ENCODE measurements at places on chromosomes 11 and 22.
A peak's percentile ranks its signal among the peaks of the same experiment; 100 is the strongest.

DNA sequence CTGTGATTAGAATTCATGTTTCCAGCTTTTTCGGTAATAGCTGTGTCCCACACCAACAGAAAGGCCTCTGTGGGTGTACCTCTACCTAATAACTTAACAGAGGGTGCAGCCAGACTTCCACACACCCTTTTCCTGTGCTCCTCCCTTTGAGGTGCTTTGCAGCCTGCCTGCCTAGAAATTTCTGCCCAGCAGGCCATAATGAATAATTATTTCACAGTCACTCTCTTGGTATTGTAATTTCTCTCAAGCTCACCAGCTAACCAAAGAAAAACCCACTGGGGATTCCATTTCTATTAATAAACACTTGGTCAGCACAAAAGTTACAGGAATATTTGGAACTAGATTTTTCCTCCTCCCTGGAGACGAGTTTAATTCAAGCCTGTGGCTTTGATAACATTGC, 13.3 kb downstream of the WT1 start:
- DNase-seq, result peak; percentile 6

DNA sequence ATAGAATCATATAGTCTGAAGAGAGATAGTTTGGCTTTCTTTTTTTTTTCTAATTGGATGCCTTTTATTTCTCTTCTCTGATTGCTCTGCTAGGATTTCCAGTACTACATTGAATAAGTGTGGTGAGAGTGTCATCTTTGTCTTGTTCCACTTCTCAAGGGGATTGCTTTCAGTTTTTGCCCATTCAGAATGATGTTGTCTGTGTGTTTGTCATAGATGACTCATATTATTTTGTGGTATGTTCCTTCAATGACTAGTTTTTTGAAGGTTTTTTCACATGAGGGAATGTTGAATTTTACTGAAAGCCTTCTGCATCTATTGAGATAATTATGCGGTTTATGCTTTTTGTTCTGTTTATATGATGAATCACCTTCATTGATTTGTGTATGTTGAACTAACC, 10.4 kb upstream of the OR4P4 start:
- DNase-seq, result no peak

DNA sequence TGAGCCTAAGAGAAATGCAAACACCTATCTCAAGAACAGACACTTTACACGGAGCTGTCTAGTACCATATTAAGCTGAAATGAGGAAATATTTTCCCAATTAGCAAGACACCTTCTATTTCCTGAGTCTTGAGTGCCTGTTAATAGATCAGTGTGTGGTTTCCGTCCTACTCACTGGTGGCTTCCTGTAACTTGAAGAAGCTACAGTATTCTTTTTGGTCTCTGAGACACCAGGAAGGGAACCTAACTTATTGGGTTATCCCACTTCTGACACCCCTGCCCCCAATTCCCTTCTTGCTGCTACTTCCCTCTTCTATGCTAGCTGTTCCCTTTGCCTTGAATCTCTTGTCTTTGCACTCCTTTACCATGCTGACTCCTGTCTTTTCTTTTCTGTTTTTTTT, 92.7 kb downstream of the FDX1 start:
- DNase-seq, result no peak

GRCh38 chr11:1863352-1864216, 10.7 kb downstream of the LSP1 start:
- peak; percentile 94 for DNase-seq

DNA sequence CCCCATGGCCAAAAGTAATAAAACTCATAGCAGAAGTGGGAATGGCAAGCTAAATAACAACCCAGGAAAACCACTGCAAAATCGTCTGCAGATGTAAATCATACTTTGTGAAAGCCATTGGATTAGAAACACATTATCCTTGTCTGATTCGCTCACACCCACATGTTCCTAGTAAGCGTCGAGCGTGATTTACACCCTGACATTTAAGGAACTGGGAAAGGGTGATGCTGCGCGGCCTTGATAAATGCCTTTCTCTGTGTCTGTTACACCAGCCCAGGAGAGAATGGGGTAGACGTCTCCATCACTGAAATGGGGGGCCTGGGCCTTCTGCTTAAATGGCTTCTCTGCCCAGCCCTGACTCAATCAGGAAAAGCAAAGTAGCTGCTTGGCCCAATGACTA, 162.7 kb downstream of the NTM start:
- no peak for DNase-seq

- no peak for DNase-seq
Measured at GRCh38 chr11:73197348-73197747, 20.7 kb upstream of the P2RY2 start.

- no peak for DNase-seq
Measured at GRCh38 chr11:61732705-61733104, 19.7 kb upstream of the MYRF start.

DNA sequence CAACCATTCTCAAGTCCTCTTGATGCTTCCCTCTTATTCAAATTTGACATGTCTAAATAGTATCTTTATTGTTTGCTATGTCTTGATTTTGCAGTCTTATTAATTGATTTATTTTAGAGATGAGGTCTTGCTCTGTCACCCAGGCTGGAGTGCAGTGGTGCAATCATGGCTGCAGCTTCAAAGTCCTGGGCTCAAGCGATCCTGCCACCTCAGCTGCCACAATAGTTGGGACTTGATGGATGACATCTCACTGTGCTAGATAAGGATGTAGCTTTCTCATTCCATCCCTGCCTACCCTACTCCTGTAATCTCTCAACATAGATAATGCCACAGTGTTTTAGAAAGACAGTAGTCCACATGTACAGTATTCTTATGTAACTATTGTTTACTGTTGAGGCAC, 7.5 kb upstream of the SPTY2D1 start:
- DNase-seq, result no peak

DNA sequence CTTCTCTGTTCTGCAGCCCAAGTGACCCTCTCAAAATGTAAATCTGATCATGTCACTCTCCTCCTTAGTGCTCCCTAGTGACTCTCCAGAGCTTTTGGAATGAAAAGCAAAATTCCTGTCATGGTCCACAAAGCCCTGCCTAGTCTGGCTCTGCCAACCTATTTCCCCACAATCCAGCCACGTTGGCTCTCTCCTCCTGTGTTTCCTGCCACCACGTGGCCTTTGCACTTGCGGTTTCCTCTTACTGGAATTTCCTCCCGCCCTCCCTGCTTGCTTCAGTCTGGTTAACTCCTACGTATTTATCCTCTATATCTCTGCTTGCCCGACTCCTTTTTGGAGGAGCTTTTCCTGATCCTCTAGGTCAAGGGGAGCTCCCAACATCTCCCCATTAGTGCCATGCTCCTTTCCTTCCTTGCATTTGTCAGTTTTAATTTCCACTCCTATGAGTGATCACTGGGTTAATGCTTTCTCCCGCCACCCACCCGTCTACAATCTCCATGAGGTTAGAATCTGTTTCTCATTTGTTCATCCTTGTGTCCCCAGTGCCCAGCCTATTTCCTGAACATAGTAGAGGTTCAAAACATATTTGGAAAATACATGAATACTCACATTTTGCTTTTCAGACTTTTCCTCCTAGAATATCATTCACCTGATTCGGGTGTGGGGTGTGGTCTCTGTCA, 11.5 kb downstream of the NNMT start:
- DNase-seq, result peak; percentile 95

DNA sequence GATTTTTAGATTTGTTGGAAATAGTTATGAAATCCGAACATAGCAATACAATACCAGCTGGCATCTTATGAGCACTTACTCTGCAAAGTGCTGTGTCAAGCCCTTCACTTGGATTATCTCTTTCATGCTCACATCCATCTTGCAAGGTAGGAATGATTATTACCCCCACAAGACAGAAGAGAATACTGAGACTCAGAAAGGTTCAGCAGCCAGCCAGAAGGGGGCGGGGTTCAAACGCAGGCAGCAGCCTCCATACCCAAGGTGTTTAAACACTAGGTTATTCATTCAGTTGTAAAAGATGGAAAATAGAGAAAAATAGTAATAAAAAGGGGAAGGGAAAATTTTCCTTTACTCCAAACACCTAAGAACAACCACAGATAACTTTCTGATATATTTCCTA, 158.5 kb downstream of the CCDC34 start:
- DNase-seq, result no peak

- no peak for DNase-seq
Measured at GRCh38 chr22:41597635-41597953, 8.0 kb upstream of the PMM1 start.

- no peak for DNase-seq
Measured at GRCh38 chr11:109388982-109389381, 33.0 kb upstream of the C11orf87 start.

- peak; percentile 38 for DNase-seq
Measured at GRCh38 chr11:96257972-96258934, 84.7 kb downstream of the MAML2 start.

All from fibroblast of skin of scalp (primary cell).